NCI-H1105 treated with DMSO at 0.1 percent for 48 hours (cell line): ENCODE measurements at places on chromosomes 6 and 20.

DNA sequence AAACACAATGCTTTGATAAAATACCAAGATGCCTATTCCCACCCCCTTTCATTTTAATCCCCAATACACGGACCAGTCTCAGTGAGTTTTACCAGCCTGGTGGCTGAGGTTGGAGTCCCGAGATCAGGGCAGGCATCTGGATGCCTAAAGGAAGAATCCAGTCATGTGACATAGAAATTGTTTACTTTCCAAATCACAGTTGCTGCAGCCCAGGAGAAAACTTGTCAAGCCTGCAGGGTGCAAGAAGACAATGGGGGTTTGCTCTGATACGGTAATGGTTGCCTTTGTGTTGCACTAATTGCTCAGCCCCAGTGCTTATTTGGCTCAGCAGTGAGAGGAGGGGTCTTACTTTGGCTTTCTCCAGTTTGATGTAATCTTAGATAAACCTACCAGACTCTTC is 308.5 kb upstream of the POU3F2 start:
- peak; percentile 13 for DNase-seq

GRCh38 chr6:17392978-17393891 is at the start of gene CAP2:
Gene CAP2 (plus strand): TSS chr6:17393595. CDS start chr6:17421556, 27,961 bp downstream.
- peak; percentile 71 for DNase-seq

DNA sequence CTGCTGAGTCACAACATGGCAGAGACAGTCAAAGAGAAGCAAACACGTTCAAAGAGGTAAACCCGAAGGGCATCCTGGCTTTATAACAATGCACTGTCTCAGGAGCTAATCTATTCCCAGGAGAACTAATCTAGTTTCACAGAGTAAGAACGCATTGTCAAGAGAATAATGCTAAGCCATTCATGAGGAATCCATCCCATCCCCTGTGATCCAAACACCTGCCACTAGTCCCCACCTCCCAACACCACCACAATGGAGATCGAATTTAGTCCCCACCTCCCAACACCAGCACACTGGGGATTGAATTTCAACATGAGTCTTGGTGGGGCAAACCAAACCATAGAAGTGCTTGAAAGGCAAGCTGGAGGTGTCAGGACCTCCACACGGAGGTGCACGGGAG is 231.5 kb upstream of the ID4 start:
- DNase-seq, result no peak

DNA sequence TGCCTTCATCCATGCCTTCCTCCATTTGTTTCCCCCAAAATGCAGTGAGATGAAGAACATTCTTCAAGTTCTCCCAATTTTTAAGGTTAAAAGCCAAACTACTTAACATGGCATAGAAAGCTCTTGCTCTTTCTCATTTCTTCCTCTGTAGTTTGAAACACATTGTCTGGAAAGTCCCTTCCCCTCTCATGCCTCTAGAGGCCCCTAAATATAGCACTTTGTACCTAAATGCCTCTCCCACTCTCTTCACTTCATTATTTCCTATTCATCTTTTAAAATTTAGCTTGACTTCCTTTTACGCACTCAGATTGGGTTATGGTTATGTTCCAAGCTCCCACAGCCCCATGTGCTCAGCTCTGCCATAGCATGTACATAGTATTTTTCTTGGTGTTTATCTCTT is 389.3 kb downstream of the HDGFL1 start:
- DNase-seq, result no peak

GRCh38 chr6:82251942-82252341 is 4.4 kb upstream of the IBTK start:
- peak; percentile 68 for DNase-seq

GRCh38 chr6:98832284-98833056 is 1.9 kb upstream of the POU3F2 start:
- DNase-seq, result peak; percentile 41

DNA sequence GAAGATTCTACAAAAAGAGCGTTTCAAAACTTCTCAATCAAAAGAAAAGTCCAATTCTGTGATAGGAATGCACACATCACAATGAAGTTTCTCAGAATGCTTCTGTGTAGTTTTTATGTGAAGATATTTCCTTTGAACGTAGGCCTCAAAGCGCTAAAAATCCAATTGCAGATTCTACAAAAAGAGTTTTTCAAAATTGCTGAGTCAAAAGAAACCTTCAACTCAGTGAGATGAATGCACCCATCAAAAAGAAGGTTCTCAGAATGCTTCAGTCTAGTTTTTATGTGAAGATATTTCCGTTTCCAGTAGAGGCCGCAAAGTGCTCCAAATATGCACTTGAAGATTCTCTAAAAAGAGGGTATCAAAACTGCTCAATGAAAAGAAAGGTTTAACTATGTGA is 319.7 kb upstream of the DEFB115 start:
- DNase-seq, result no peak

DNA sequence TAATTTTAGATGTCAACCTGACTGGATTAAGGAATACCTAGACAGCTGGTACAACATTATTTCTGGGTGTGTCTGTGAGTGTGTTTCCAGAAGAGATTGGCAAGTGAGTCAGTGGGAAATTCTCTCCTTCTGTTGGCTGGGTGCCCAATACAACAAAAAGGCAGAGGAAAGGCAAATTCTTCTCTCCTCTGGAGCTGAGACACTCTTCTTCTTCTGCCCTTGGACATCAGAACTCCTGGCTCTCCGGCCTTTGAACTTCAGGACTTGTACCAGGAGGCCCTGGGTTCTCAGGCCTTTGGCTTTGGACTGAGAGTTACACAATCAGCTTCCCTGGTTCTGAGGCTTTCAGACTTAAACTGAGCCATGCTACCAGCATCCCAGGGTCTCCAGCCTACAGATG is 7.8 kb upstream of the BTN3A1 start:
- DNase-seq, result peak; percentile 17

DNA sequence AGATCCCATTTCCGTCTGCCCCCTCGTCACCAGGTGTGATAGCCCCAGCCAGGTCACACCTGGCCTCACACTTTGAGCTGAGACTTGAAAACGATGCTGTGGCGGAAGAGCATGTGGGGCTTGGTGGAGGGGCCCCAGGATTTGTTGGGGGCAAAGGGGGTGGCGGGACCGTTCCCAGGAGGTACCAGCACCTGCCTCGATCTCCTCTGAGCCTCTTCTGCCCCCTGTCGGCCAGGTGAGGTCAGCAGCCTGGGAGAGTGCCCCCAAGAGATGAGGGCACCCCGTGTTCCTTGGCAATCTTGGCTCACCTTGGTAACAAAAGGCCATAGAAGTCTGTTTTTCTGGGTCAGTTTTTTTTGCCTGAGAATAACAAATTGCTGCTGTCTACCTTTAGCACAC is 25.4 kb downstream of the SPATA2 start:
- no peak for DNase-seq

DNA sequence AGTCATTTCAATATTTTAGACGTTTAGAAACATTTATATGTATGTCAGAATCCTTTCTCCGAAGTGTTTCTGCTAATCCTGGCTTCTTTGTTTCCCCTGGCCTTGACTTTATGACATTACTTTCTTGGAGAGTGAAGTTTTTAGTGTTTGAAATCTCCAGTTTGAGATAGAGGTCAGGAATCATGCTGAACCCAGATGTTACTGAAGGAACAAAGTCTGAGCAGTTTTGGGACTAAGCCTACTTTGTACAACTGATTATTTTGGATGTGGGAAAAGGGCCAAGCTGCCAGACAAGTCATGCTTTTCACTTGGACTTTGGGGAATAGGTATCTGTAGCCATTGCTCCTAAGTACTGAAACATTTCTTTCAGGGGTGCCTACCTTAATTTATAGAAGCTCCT is 2.3 kb downstream of the RNF144B start:
- DNase-seq, result no peak

DNA sequence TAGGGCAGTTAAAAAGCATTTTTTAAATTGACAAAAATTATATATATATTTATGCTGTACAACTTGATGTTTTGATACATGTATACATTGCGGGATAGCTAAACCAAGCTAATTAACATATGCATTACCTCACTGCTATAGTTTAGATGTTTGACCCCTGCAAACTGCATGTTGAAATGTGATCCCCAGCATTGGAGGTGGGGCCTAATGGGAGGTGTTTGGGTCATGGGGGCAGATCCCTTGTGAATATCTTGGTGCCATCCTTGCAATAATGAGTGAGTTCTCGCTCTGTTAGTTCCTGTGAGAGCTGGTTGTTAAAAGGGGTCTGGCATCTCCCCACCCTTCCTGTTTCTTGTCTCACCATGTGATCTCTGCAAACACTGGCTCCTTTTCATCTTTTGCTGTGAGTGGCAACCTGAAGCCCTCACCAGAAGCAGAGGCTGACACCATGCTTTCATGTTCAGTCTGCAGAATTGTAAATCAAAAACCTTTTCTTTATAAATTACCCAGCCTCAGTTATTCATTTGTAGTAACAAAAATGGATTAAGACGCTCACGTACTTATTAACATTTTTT is 111.8 kb downstream of the MCHR2 start:
- DNase-seq, result peak; percentile 21

- DNase-seq, result no peak
These were observed 42.6 kb upstream of the IRF4 start for GRCh38 chr6:348860-349396.
